ENCODE measurements at places on chromosomes 7 and 10.
A peak's percentile ranks its signal among the peaks of the same experiment; 100 is the strongest.

- no peak for DNase-seq
Observed at GRCh38 chr7:120986650-120987049, 1.9 kb upstream of the CPED1 start.

- DNase-seq = no peak
Observed at GRCh38 chr10:63770523-63770922, 249.3 kb downstream of the REEP3 start.

- DNase-seq = no peak
Observed at GRCh38 chr10:82942286-82943099, 1067.5 kb downstream of the NRG3 start.

DNA sequence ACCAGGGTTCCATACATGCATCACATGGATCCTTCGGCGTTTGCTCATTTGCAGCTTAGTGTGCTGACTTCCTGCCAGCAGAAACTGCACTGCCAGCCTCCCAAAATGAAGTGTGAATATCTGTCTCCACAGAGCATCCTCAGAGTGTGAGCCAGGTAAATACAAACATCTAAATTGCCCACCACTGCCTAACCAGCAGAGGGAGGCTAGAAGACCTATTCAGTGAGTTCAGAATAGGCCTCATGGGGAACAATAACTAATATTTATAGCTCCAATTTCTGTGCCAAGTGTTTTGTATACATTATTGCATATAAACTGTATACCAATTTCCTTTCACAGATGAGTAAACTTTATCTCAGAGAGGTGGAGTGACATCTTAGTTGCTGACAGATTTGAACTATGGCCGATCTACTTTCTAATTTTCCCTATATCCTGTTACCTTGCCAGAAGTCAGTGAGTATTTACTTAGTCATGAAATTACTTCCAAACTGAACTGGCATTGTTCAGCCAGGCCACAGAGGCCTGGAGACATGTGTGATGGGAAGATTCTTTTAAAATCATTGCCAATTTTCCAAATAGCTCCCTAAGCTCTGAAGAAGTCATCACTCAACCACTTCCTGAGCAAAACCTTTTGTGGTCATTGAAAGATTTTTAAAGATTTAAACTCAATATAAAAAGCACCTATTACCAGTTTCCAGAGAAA, 926.5 kb upstream of the GHITM start:
- no peak for DNase-seq

DNA sequence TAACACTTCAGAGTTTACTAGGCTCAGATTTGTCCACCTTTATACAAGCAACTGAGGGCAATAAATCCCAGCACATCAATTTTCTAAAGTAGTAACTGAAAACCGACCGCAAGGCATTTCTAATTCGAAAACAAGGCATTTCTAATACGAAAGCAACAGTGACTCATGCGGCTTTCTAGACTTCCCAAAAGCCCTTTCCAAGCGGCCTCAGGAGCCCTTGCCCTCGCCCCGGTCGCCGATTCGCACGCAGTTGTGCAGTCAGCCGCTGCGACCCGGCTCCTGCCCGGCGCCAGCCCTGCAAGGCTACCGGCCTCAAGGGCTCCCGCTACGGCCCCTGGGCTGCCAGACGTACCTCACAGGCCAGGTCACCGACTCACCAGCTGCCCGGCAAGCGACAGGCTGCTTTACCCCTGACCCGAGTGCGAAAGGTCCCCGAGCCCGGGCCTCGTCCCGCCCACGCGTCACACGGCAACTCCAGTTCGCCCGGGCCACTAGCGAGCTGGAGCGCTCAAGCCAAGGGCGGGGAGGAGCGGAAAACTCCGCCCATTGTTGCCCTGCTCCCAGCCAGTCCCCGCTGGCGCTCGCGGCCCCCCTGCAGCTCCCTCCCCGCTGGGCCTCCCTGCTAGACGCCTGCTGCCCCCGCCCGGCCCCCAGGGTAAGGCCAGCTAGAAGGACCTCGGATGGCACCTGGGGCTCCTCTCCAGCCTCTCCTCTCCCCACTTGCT, 7.3 kb downstream of the NCOA4 start:
- DNase-seq = no peak

GRCh38 chr10:120861178-120861855, 10.2 kb downstream of the WDR11 start:
- DNase-seq = no peak

DNA sequence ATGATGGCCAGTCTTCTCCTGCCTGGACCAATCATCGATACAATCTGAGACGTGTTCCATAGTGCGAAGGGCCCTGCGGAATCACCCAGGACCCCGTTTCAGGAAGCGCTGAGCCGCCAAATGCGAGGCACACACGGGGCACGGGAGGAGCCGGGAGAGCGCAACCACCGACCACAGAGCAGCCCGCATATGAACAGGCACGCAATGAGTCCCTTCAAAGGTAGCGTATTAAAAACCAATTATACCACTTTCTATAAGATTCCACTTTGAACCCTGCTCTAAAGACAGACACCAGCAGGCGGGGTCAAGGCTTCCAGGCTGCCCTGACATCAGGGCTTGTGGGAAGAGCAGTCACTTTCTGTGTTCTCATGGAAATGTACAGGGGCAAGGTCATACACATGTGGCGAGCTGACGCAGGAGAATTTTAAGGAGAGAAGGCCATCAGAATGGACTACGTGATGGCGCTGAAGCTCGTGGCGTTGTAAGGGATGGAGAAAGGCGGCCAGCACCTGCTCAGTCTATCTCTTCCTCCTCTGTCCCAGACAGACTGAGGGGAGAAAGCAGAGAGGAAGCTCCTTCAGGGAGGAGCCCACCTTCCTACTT, 46.2 kb downstream of the AMZ1 start:
- no peak for DNase-seq

- no peak for DNase-seq
Observed at GRCh38 chr10:132647424-132647823, 109.8 kb downstream of the INPP5A start.

GRCh38 chr7:12064586-12065127, 146.4 kb upstream of the TMEM106B start:
- DNase-seq = no peak

- DNase-seq = no peak
Observed at GRCh38 chr10:69056129-69056528, 31.8 kb upstream of the SRGN start.

GRCh38 chr10:119469846-119470245, 72.7 kb downstream of the RGS10 start:
- no peak for DNase-seq

DNA sequence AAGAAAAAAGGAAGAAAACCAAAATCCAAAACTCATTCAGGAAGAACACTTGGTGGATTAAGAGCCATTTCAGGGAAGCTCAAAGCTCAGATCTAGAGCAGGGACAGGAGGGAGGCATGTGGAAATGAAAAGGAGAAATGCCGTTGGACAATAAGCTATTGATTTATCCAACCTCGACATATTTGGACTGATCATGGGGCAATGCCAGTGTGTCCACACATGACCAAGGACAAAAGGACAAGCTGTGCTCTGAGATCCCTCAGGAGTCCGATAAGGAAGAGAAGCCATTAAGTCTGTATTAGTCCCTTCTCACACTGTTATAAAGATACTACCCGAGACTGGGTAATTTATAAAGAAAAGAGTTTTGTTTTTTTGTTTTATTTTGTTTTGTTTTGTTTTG, 684.0 kb upstream of the CELF2 start:
- no peak for DNase-seq

DNA sequence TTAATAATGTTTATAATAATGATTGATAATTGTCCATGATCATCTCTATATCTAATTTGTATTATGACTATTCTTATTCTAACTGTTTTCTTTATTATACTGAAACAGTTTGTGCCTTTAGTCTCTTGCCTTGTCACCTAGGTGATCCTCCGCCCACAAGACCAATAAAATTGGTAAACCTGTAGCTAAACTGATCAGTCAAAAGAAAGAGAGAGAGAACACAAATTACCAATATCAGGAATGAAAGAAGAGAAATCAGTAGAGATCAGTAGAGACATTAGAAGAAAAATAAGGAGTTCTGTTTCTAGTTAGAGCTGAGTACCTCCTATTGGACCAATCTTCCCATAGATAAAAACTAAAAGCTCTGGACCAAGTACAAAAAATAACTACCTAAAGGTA, 6.1 kb upstream of the COA1 start:
- no peak for DNase-seq

DNA sequence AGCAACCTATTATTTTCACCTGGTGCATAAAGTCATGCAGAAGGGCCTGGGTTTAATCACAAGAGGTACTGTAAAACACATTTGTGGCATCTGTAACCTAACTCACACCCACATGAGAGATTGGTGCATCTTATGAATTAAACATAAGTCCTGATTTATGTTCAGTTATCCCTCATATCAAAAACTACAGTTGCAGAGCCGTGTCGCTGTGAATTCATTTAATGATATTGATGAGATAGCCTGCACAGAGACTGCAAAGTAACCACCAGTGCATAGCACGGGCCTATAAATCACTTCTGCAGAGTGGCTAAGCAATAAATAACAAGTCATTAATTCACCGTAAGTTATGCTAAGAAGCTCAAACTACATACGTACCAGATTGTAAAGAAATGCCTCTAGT, 178.2 kb downstream of the RELN start:
- no peak for DNase-seq

DNA sequence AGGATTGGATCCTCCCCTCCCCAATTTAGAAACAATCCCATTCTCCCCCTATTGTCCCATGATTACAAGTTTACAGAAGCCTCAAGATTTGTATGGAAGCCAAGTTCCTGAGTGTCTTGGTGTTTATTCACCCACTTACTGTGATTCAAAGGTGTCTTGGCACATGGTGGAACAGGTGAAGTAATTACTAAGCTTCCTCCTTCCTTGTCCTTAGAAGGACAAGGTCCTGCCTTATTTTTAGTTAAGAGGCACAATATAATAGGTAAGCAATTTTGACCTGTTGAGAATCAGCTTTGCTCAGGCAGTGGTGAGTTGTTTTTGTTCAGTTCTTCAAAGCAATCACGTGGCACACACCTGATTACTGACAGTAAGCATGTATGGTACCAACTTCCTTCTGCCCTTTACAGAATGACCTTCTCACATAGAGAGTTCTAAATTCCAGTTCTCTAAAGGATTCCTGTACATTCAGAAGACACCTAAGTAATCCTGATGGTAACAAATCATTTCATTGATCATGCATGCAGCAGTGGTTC, 60.7 kb upstream of the SLC13A1 start:
- DNase-seq = peak; percentile 10

DNA sequence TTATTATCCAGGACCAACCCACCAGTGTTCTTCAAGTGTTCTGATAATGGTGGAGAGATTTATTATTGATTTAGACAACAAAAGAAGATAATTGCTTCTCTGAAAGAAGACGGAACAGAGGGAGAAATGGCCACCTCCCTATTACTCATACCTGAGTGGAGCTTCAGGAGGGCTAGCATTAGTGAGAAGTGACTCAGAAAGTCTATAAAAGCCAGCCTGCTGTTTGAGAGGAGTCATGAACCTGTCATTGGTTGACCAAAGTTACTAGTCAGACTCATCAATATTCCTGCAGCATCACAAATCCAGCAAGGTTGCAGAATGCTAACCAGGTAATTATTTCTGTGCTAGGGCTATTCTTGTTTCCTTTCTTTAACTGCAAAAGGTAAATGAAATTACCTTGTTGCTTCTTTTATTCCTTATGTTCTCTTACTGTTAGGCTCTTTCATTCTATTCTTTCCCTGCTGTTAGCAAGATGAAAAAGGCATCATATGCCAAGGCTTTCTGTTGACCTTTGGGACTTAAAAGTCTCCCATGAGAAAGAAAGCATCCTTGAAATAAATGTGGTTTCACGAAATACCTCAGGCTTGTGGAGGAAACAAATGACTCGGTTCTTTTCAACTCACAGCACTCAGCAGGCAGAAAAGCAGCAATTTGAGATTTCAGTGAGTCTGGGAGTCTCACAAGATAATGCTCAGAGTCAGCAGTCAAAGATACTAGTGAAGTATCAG, 256.4 kb upstream of the PHYHIPL start:
- DNase-seq = no peak
